Stimulated activated CD4-positive, alpha-beta T cell treated with anti-CD3 and anti-CD28 coated beads, Interleukin-4, amount 100 ng/mL, for 1 hour (primary cell): ENCODE measurements at places on chromosomes 7 and 10.

DNA sequence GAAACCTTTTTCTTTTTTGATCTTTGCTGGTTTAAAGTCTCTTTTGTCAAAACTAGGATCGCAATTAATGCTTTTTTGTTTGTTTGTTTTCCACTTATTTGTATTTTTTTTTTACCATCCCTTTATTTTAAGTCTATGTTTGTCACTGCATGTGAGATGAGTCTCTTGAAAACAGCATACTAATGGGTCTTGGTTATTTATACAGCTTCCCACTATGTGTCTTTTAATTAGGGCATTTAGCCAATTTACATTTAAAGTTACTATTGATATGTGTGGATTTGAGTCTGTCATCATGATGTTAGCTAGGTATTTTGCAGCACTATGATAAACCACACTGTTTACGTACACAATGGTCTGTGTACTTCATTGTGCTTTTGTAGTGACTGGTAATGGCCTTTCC lies 34.7 kb upstream of the PPP1R3A start:
- no peak for DNase-seq

DNA sequence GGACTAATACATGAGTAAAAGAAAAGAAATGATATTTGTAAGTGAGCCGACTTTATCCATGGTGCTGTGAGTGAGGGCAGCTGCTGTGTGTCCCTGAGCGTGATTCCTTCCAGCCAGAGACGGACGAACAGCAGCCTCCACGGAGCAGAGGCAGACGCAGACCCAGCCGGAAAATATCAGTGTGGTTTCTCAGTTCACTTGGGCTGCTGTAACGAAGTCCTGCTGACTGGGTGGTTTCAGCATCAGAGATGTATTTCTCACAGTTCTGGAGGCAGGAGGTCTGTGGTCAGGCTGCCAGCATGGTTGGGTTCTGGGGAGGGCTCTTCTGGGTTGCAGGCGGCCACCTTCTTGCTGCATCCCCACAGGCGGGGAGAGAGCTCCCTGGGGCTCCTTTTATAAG lies 375.6 kb downstream of the GLRX3 start:
- no peak for DNase-seq

- no peak for DNase-seq
Measured at GRCh38 chr7:79060498-79060897, 393.0 kb downstream of the MAGI2 start.

DNA sequence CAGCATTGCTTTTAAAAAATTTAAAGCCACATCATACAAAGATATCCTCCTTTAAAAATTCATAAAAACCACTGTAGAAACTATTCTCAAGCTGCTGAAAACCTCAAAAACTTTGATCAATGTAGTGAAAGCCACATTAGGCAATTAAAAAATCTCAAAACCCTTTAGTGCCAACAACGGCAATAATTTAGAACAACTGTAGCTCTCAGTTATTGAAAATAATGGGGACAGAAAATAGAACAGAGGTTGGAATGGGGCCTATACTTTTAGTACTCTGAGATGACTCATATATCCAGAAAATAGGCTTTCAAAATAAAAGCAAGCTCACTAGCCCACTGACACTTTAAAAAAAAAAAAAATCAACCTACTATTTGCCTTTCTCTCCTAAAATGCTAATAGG lies 87.5 kb downstream of the GSAP start:
- DNase-seq = no peak

DNA sequence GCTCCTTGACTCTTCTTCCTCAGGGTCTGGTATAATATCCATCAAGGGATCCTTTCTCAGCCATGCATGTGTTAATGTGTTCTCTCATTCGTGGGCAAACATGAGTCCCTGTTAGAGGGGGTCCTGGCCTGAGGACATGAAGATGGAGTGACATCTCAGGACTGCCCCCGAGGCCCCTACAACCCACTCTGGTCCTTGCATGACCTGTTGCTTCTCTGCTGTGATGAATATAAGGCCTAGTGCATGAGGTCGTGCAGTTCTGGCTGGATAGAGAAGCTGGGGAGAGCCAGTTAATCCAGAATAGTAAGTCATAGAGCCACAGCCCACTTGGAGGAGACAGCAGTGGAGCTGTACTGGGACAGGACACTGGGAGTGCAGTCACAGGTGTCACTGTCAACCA lies 4.6 kb upstream of the VWC2 start:
- DNase-seq = no peak

GRCh38 chr10:110574420-110574819 lies 6.9 kb downstream of the SMC3 start:
- DNase-seq = no peak

GRCh38 chr10:21751341-21752310 lies 217.6 kb downstream of the MLLT10 start:
- no peak for DNase-seq

DNA sequence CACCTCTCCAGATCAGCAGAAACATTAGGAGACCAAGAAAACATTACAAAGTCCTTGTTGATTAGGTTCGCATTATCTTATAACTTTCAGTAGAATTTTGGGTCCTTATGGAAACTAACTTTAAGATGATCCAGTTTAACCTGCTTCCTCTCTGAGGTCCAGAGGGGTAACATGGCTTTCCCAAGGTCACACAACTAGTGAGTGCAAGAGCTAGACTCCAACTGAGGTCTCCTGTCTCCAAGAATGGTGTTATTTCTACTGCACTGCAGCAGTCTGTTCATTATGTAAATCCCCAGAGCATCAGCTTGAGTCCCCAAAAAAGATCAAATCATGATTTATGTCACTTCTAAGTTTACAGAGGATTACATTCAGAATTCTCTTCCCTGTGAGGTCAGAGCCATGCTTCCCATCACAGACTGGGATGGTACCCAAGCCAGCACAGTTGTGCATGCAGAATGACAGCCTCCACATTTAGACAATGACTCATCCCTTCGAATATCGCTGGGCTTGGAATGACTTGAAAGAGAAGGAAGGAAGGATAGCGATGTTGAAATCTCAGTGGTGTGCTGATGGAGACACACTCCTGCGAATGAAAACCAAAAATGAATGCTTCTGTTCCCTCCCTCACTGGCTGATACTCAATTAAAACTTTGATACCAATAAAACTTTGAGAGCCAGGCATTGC lies 163.1 kb upstream of the PLXNA4 start:
- no peak for DNase-seq

GRCh38 chr7:1691096-1691495 lies 21.0 kb downstream of the ELFN1 start:
- DNase-seq = no peak

DNA sequence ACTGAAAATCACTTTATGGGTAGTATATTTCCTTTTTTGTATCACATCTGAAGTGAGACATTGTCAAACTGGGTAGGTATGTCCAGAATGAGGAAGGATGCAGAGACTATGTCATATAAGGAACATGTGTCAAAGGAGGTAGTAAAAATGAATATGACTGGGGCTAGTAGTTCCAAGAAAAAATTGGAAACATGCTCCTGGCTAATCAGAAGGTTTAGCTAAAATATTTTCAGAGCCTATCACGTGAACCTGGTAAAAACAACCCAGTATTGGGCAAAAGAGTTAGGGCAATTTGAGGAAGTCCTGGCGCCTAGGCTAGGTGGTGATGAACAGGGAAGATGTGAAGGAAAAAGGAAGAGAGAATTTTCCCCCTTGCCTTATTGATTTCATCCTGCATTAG lies 26.4 kb downstream of the ENTPD1 start:
- DNase-seq = no peak

DNA sequence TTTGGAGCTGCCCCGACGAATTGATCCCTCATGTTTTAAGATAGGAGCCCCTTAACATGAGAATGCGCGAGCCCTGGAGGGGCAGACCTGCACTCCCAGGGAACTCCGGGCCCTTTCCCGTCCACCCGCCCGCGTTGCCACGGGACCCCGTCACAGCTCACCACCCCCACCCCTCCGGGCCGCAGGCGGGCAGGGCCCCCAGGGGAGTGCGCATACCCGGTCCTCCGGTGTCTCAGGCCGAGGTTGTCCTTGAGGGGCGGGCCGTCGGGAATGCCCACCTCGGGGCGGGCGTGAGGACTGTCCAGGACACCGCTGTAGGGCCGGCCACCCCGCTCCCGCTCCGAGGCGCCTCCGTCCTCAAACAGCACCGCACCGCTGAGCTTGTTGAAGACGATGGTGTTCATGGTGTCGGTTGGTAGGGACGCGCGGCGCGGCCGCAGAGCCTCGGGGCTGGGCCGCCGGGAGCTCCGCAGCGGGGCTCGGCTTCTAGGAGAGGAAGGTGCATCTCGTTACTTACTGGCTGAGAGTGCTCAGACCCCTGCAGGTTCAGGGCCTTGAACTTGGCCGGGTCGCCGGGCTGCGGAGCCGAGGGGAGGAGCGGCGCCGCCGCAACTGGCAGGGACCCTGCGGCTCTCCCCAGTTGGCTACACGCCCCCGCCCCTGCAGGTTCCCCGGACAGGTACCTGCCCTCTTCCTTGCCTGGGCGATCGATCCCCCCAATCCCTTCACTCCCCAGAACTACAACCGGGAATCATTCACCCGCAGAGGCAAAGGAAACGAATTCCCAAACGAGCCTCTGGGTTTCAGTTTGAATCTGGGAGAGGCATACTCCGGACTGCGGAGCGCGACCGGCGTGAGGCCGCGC lies 2.4 kb downstream of the MKX start:
- peak; percentile 41 for DNase-seq

DNA sequence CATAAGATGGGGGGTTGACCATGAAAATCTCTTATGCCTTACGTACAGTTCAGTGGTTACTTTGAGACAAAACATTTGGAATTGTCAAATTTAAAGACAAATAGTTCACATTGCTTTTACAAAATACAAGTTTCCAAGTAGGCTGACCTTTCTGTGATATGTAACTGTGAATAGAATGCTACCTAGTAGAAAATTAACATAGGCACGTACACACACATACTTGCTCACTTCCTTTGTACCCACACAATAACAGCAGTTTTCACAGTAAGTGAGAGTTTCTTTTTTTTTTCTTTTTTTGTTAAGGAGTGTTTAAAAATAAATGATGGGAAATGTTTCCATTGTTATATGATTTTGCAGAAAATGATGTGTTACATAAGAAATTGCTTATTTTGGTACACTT lies 53.3 kb upstream of the SP8 start:
- DNase-seq = no peak

- no peak for DNase-seq
Measured at GRCh38 chr10:43083764-43084163, 6.9 kb downstream of the RET start.

GRCh38 chr10:76255241-76255640 lies 823.8 kb downstream of the LRMDA start:
- no peak for DNase-seq

GRCh38 chr10:98627711-98628110 lies 181.0 kb upstream of the HPS1 start:
- no peak for DNase-seq

DNA sequence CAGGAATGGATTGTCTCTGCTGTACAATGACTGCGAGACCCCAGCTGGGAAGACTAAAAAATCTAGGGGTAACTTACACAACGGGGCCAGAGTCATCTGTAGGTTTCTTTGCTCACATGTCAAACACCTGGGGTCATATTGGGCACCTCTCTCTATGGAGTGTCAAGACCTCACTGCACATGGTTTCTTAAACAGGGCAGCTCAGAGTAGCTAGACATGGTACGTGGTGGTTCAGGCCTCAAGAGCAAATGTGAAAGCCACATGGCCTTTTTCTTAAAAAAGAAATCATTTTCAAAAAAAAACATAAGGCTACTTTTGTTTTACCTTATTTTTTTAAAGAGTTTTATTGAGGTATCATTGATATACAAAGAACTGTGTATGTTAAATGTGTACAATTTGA lies 162.2 kb upstream of the ITGB1 start:
- DNase-seq = no peak

DNA sequence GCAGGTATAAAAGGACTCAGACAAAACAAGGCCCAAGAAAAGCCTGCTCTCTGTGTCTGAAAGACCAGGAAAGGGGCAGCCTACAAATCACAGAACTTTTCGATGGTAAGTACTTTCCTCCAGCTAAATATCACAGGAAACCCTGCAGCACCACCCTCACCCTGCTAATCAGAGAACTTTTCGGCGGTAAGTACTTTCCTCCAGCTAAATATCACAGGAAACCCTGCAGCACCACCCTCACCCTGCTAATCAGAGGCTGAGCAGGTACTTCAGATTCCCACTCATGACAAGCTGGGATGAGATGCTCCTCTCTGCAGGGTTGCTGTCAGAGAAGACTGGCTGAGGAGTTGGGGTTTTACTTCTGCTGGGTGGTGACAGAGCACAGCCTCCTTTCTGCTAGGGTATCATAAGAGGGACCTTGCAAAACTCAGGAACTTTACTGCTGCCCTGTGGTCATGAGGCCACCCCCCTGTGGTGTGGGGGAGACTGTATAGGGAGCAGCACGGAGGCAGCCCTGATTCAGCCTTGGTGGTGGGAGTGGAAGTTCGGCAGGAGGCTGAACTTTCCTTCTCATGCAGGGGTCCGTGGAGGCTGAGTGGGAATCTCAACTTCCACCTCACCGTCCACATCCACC lies 7.2 kb downstream of the WDR37 start:
- no peak for DNase-seq

GRCh38 chr10:32436215-32436614 lies 9.7 kb upstream of the CCDC7 start:
- no peak for DNase-seq

DNA sequence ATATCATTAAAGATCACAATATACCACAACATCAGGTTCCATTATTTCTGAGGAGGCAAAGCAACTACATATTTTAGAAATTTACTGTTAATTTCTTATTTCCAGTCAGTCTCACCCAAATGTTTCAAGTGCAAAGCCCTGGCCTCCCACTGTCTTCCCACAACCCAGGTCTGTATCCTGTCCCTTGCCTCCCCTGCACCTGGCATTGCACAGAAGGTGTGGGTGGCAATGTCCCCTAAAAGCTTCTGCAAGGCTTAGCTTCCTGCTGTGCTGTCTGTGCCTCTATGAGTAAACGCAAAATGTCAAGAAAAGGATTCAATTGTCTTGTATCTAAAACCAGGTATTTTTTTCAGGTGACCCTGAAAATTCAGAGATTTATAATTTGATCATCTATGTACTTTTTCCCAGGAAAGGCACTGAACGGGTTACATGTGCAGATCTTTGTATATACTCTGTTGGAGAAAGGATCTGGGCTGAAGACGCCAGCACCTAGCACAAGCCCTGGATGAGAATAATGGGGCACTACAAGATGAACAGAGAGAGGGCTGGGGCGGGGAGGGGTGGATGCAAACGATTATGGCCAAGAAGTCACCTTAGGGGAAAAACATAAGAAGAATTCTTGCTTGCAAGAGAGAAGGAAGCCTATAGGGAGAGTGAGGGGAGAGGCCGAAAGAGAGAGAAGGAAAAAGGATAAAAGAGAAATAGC lies 3.1 kb upstream of the ANTXRL start:
- DNase-seq = no peak

GRCh38 chr10:61215246-61215645 lies 237.9 kb downstream of the TMEM26 start:
- no peak for DNase-seq

DNA sequence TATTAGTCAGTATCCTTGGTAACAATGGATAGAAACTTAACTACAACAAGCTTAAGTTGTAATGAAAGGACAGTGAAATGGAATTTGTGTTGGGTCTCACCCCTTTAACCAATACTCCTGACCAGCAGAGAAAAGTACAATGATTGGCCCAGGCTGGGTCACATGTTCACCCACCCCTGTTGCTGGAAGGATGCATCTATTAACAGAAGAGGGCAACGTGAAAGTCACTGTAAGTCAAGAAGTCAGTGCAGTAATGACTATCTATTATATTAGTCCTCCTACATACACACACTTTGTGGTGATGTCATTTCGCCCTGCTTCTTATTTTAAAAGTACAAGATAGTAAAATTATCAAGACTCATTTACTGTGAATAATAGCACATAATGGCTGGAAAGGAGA lies 16.2 kb downstream of the PNLIPRP2 start:
- DNase-seq = no peak
